ENCODE measurements at places on chromosomes 1 and 21.

DNA sequence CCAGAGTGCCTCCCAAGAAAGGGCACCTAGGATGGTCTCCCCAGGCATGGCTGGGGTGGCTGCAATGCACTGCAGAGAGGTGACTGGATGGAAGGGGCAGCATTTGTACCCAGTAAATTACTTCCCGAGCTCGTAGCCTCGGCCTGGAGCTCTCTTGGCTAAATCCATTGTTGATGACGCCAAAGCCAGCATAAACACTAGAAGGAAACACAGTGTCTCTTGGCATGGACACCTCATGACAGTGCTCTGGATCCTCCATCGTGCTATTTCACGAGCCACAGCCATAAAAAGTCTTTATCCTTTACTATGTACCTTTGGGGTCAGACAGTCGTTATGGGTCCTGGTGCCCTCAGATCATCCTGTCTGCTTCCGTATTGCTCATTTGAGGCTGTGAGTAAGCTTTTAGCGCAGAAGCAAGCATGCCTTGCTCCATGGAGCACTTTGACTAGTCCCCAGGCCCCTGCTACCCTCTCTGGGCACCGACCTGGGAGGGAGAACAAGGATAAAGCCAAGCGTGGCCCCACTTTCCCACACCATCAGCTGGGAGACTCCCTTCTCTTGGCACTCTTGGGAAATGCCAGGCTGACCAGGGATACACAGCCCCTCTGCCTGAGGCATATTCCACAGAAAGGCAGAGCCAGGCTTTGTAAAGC, 10.3 kb upstream of the PRELP start:
- no peak for DNase-seq

DNA sequence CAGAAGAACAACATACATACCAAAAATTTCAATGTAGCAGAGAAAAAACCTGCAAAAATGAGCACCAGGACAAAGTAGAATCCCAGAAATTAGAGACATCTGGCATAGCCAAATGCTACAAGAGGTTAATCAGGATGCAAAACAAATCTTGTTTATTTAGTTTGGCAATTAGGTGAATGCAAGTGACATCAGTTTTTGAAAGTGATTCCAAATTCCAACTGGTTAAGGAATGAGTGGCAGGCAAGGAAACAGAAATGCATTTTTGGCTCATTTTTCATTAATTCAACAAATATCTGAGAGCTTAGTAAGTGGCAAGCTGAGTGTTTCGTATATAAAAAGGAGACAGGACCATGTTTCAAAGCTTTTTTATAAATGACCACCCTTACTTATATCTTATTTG, 21.3 kb downstream of the SCAF4 start:
- no peak for DNase-seq

GRCh38 chr1:222975472-222976122, 160.8 kb downstream of the DISP1 start:
- DNase-seq: no peak

DNA sequence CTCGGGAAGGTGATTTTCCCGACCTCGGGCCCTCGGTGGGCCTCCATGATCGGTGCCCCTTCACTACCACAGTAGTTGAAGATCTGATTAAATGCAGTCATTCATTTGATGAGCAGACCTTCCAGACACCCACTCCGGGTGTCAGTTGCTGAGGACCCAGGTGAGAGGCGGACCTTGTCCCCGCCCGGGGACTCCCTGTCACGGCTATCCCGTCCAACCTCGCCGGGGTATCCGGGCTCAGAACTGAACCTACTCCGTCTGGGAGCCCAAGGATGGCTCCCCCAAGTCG, 22.6 kb downstream of the RNU1-3 start:
- DNase-seq: no peak

DNA sequence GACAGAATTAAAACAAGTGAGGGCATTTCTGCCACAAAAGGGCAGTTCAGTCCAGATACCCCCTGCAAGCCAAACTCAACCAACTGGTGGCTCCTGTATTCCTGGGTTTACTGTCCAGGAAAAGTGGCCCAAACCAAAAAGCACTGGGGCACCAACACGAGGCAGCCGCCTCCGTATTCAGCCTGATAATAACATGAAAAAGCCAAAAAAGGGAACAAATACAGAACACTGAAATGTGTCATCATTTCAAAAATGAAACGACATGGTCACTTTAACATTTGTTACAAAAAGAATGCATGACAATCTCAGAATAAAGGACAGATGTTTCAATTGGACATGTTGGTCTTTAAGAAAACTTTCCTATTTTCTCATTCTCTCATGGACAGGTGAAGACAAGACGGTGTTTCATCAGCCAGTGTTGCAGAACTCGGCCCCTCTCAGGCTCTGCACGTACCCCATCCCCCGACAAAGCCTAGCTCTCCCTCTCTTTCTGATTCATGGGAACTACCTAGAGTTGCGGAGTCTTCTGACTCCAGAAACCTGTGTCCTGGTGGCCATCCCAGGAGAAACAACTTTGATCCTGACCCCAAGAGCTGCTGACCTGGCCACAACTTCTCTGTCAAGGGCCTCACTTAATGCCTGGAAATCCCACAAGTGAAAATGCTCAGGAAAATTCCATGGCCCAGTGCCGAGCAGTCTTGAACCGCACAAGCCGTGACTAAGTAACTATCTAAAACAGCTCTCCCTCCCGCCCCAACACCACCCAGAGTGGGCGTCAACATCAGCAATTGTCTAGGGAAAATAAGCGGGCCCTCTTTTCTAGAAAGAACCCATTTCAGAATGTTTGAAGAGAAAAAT, 27.1 kb downstream of the ZBTB17 start:
- DNase-seq: no peak

- DNase-seq: no peak
Measured at GRCh38 chr1:76425201-76426145, 350.9 kb downstream of the ST6GALNAC3 start.

DNA sequence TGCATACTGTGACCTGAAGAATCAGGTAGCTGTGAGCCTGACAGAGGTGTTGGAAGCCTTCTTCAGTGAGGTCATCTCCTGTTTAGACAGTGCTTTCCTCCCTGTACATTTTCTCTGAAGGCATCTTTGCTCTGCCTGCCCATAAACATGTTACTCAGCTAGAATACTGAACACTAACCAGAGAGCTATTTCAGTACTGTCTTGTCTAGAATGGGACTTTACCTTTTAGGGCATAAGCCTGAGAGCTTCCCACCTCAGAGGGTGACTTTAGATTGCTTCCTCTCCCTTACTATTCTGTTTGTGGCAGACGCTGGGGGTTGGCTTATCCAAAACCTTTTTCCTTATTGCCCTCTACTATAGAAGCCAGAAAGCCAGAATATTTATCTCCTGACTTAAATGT, 23.3 kb upstream of the ZNF326 start:
- no peak for DNase-seq

DNA sequence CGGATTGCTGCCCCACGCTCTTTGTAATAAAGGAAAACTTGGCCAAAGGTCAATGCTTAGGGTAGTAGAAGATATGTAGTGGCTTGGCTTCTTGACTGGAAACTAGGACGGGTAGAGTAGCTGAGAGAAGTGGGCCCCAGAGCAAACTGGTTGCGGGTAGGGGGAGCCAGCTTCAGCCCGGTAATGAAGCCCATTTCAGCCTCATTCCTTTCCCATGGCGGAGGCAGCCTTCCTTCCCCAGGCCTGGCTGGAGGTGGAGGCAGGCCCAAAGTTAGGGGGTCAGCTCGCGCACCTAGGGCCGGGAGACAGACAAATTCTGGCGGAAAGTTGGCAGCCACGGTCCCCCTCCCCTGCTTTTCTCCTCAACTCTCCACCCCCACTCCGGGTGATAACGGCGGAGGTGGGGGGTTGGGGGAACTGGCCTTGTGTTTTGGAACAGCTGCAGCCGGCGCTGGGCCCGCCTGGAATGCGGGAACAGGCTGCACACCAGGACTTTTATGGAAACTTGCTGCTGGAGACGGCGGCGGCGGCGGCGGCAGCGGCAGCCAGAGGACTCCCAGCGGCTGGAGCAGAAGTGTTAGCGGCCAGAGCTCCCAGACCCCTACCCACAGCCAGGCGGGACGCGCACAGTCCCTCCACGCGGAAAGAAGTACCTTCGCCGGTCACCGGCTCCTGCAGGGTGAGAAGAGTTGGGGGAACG, at the start of gene NEXN:
NEXN (plus strand) TSS at position 544 of the 700 bp plus-strand sequence. CDS start 27,483 bp downstream, outside the sequence.
- DNase-seq: no peak

DNA sequence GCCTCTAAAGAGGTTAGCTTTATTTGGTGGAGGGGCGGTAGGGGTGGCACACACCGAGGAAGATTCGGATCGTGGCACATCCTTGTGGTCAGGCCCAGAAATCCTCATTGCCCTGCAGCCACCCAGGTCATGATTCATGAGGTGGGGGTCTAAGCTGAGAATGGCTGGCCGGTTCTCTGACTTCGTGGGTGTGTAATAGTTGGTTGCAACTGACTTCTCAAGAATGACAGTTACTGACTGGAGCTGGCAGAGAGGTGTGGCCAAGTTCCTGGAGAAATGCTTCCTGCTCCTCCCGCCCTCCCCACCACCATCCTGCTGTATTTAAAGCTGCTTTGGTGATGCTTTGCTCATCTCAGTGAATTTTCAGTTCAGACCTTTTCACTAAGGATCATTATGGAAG, 198.6 kb downstream of the KIF26B start:
- no peak for DNase-seq

DNA sequence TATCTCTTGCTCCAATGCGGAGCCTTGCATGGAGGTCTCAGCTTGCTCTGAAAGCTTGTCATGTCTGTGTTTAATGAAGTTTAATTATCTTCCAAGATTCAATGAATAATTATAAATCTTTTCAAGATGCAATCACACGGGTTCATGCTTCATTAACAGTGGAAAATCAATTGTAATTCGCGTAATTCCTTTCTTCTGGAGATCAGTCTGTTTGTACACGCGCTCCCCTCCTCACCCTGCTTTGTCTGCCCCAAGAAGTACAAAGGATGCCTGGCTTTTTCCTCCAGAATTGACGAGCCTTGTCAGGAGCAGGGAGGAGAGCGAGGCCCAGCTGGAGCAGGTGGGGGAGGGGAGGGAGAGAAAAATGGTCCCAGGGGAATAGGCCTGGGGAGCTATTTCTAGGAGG, 65.0 kb upstream of the DISP3 start:
- DNase-seq: no peak

DNA sequence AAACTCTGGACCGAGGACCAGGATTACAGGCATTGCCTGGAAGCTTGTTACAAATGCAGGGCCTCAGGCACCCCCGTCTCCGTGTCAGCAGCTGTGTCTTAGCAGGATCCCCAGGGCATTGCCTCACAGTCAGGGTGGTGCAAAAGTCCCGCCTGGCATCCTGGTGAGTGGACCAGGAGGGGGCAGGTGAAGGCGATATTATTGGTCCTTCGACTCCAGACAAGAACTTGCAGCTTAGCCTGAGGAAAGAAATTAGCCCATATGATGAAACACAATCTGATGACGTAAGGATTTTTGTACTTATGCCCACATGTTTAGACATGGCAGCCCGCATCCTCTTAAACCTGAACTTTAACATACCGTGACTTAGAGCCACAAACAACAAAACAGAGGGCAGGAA, 40.8 kb downstream of the RSPH1 start:
- DNase-seq: no peak

DNA sequence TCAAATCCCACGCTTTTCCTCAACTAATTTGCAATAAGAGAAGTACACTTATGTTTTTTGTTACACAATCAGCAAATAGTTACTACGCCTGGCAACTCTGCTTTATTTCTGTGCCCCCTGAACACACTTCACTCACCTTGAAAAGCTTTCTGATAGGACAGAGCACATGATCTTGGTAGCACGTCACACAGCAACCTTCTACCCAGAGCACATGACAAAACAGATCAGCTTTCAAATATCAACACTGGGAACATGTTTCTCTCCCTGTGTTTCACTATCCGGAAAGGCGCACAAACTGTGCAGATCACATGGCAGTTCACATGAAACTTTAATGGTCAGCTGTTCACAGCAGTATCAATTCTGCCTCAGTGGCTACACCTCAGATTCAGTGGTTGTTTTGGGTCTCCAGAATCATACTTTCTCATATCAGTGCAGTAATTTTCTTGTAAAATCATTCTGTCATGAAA, 2.2 kb downstream of the SLC19A2 start:
- no peak for DNase-seq

GRCh38 chr1:37020653-37021277, 13.6 kb downstream of the GRIK3 start:
- no peak for DNase-seq

GRCh38 chr1:178933709-178934490, 63.0 kb upstream of the ANGPTL1 start:
- no peak for DNase-seq

DNA sequence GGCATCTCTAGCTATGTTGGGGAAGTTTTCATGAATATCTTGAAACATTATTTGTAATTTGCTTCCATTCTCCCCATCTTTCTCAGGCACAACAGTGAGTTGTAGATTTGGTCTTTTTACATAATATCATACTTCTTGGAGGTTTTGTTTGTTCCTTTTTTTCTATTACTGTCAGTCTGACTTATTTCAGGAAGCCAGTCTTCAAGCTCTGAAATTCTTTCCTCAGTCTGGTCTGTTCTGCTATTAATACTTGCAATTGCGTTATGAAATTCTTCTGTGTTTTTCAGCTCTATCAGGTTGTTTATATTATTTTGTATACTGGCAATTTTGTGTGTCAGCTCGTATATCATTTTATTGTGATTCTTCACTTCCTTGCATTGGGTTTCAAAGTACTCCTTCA, 424.6 kb upstream of the PTBP2 start:
- no peak for DNase-seq

- no peak for DNase-seq
Measured at GRCh38 chr1:55320891-55321290, 105.7 kb upstream of the USP24 start.

GRCh38 chr1:188065917-188066316, 1237.2 kb downstream of the PLA2G4A start:
- no peak for DNase-seq

- no peak for DNase-seq
Measured at GRCh38 chr1:217182992-217183391, 447.9 kb downstream of the GPATCH2 start.

- no peak for DNase-seq
Measured at GRCh38 chr1:75614399-75614756, 3.5 kb upstream of the SLC44A5 start.

DNA sequence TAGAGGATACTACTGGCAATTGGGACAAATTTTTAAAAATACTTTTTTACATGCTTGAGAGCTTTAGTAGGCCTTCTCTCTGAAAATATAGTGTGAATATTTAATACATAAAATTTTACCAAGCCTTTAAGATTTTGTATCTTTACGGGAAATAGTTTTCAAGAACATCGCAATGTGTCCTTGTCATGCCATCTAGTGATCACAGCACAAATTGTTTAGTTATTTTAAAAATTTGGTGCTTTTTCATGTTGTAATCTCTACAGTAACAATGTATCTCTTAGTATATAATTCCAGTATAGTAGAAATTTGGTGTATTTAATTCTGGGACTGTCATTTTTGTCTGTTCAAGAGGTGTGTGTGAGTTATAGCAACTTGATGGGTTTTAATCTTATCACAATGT, 6.7 kb downstream of the CDC7 start:
- DNase-seq: no peak

- no peak for DNase-seq
Measured at GRCh38 chr1:79681382-79681781, 674.9 kb upstream of the ADGRL4 start.
